ENCODE measurements at places on chromosomes 13 and 19.

GRCh38 chr19:51690454-51691073 lies 2.6 kb upstream of the SPACA6 start:
- peak; percentile 60 for DNase-seq

GRCh38 chr19:16814526-16815100 lies 14.6 kb upstream of the SIN3B start:
- no peak for DNase-seq

GRCh38 chr13:24642219-24642618 lies 38.0 kb upstream of the ATP12A start:
- DNase-seq: no peak

DNA sequence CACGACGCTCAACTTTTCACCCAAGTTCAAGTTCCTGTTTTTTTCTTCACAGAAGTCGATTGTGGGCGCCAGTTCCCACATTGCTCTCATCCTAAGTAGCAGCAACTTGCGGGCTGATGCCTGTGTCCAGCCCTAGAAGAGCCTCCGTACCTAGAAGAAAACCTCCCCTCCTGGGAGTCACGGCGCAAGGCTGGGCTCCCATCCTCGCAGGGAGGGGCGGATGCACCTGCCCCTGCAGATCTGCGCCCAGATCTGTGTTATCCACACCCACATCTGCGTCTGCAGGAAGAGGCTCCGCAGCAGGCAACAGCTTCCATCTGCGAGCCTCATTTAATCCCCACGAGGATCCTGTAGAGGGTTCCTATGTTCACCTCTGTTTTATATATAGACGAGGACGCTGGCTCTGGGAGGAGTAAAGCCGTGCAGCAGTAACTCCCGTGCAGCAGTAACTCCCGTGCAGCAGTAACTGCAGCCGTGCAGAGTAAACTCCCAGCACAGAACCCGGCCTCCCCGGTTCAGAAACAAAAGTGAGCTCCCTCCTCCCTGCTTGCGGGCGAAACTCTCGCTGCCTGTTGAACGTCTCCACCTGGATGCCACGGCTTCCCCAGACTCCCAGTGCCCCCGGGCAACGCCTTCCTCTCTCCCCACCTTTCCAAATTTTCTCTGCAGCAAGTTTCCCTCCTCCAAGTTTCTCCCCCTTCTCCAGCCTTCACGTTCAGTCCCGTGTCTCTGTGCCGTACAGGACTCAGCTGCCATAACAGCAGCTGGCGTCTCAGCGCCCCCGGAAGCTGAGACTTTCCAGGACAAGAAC lies 23.5 kb upstream of the LAIR1 start:
- peak; percentile 36 for DNase-seq

DNA sequence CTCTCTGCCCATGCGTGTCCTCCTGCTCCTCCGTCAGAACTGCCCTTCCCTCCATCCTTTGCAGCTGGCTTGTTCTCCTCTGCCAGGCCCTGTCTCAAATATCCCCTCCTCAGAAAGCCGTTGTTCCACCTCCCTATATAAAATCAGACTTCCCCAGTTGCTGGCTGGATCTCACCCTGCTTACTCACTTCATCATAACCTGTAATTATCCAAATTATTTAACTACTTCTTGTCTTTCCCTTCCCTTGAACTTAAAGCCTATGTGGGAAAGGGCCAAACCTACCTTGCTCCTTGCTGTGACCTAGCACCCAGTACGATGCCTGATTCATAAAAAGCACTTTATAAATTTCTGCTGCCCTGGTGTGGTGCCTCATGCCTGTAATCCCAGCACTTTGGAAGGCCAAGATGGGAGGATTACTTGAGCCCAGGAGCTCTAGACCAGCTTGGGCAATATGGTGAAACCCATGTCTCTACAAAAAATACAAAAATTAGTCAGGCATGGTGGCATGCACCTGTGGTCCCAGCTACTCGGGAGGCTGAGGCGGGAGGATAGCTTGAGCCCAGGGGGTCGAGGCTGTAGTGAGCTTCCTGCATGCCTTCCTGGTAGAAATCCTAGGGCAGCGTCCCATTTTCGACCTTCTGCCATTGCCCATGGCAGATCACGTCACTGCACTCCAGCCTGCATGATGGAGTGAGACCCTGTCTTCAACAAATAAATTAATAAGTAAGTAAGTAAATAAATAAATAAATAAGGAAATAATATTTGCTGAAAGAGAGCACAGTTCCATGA lies 39.5 kb upstream of the ZNF536 start:
- no peak for DNase-seq

- DNase-seq: no peak
Measured at GRCh38 chr13:40629678-40630384, 36.6 kb downstream of the FOXO1 start.

DNA sequence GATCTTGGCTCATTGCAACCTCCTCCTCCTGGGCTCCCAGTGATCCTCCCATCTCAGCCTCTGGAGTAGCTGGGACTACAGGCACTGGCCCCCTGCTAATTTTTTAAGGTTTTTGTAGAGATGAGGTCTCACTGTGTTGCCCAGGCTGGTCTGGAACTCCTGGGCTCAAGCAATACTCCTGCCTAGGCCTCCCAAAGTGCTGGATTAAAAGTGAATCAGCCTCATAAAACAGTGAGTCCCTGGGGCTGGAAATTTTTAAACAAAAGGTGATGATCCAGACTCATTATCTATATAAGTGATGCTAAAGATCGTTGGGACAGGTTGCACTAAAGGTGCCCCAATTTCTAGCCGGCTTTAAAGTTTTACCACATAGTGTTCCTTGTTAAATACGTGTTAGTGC lies 112.7 kb downstream of the LMO7 start:
- DNase-seq: no peak

DNA sequence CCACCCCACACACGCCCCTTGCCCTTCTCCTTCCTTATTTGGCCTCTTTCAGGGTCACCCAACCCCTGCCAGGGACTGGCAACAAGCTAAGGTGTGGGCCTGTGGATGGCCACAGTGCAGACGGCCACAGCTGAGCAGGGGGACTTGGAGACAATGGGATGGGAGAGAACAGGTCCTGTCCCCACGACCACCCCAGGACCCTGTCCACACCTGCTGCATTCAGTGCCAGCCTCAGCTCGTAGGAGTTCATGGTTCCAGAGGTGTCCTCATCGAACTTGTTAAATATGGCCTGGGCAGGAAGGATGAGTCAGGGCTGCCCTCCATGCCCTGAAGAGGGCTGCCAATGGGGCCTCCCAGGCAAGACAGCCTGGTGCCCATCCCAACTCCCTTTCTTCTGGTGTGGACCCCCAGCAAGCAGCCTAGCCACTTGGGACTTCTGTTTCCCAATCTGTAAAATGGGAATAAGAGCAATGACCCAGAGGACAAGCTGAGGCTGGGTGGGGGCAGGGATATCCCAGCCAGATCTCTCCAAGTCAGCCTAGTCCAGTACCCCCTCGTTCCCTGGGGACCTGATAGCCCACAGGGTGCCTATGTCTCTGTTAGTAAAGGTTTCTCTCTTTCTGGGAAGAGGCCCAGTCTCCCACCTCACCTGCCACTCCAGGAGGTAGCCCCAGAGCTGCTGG lies 10.6 kb downstream of the CAPN12 start:
- no peak for DNase-seq

GRCh38 chr19:41206456-41206855 lies 12.6 kb upstream of the AXL start:
- DNase-seq: no peak

DNA sequence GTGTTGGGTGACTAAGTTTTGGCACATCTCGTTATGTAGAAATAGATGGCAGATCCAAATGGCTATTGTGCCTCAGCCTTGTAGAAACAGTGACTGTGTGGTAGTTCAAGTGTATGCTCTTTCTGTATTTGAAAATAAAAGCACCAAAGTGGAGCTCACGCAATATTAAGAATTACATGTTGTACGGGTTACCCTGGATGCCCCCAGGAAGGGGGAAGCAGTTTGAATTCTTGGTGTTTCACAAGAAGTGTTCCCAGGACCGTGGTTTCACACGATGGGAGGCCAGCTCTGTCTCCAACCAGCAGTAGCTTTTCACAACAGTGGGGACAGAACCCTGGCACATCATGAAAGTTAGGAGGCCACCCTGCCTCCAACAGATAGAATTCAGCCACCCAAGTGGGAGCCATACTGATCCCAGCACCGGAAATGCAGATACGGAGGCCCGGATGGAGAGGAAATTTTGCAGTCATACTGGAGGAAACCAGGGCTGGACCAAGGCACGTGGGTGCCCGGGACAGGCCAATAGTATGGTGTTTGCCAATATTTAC lies 8.9 kb downstream of the FLT1 start:
- no peak for DNase-seq

DNA sequence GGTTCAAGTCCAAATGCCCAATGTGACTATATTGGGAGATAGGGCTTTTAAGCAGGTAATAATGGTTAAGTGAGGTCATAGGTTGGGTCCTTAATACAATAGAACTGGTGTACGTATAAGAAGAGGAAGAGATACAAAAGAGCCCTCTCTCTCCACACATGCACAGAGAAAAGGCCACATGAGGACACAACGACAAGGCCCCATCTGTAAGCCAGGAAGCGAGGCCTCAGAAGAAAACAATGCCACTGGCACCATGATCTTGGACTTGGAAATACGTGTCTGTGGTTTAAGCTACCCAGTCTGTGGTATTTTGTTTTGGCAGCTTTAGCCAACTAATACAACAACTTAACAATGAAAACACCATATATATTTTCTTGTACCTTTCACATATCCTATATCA lies 23.4 kb upstream of the RFC3 start:
- DNase-seq: no peak

DNA sequence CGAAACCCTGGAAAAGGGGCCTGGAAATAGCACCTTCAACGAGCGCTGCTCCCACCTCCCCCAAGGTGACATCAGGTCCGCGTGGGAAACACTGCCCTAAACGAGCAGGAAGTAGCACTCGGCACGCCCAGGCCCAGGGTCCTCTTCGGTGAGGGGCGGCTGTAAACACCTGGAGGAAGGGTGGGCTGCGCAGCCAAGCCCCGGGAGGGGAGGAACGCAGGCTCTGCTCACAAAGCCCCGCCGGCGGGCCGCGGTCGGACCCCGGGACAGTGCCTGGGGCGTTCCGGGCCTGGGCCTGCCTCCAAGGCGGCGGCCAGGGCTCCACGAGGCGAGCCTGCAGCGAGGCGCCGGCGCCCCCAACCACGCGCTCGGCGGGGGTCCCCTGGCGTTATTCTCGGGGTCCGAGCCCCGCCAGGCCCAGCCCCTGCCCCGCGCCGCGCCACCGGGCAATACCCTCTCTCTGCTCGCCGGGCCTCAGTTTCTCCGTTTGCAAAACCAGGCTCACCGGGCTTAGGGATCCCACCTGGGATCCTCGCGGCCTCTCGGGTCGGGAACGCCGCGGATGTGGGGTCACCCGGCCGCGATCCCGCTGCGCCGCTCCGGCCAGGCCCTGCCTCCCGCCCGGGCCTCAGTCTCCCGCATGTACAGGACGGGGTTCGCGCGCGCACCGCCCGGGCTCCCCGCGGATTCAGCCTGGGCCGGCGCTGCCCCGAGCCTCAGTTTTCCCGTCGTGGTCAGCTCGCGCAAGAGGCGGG lies 630 bp downstream of the RNF126 start:
- DNase-seq: peak; percentile 78

- no peak for DNase-seq
Measured at GRCh38 chr19:47633996-47634395, 25.1 kb downstream of the BICRA start.

DNA sequence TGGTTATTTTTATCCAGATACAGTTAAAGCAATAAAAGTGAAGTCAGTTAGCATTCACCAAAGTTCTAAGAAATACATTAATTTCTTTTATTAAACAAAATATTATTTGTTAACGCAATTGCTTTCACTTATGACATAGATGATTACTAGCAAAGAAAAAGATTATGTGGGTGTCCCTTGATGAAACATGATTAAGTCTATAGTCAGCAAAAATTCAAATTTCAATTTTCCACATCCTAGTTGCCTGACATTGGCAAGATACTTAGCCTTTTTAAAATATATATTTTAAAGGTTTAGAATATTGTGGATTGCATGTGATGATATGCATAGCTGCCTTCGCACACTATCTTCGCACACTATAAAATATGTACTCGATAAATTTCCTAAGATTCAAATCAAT lies 1780.5 kb upstream of the MIR17HG start:
- no peak for DNase-seq
